ENCODE measurements at places on chromosomes 12 and 14.

DNA sequence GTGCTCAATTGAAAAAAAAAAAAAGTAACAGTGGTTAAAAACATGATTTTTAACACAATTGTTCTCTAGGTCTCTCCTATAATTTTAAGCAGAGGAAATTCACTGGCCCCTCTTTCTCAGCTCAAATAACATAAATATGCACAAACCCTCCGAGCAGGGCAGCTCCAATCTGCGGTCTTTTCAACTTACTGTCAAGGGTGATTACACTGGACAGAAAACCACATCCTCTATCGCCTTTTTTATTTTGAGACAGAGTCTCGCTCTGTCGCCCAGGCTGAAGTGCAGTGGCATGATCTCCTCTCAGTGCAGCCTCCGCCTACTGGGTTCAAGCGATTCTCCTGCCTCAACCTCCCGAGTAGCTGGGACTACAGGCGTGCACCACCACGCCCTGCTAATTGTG is 16.5 kb upstream of the GABARAPL1 start:
- DNase-seq, result no peak

DNA sequence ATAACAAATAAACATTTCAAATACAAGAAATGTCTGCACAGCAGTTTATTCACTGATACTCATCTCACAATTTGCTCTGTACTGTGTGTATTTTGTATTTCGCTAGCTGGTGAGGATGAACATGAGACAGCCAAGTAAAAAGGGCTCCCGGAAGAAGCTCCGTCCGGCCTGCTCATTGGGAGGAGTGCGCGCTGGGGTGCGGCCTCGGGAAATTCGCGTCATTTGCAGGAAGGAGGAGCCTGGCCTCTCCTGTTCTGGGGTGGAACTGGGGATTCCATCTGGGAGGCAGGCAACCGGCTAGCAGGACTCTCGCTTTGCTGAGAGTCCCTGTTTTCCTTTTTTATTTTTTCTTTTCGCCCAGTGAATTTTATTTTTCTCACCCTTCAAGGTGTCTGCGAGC is 368.4 kb upstream of the TMEM132C start:
- no peak for DNase-seq

DNA sequence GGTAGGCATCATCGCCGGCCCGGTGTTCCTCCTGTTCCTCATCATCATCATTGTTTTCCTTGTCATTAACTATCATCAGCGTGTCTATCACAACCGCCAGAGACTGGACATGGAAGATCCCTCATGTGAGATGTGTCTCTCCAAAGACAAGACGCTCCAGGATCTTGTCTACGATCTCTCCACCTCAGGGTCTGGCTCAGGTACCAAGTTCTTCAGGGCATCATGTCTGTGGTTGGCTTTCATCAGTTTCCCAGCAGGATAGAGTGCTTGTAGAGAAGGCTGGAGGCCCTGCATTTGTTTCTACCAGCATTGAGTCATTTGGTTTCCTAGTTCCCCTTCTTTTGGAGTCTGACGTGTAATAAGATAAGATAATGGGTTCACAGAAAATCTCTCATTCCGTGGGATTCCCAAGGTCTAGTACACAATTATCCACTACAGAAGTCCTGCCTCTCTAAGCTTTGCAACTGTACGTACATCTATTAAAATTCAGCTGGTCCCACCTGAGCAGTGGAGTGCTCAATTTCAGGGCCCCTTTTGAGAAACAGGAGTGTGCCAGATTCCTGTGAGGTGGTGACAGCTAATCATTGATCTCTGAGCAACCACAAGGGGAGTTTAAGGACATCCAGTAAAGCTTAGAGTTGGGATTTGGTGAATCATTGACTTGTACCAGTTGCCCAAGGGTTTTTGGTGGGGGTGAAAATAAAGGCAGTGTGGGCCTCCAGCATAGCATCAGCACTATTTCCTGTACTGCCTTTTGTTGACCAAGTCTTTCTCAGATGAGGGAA is 25.1 kb downstream of the ACVR1B start:
- DNase-seq, result no peak

GRCh38 chr12:1656902-1657301 is 27.9 kb downstream of the WNT5B start:
- DNase-seq, result no peak

- DNase-seq, result no peak
Measured at GRCh38 chr14:101098641-101099040, 195.1 kb upstream of the RTL1 start.

GRCh38 chr12:11778713-11779685 is 129.5 kb downstream of the ETV6 start:
- DNase-seq, result no peak

DNA sequence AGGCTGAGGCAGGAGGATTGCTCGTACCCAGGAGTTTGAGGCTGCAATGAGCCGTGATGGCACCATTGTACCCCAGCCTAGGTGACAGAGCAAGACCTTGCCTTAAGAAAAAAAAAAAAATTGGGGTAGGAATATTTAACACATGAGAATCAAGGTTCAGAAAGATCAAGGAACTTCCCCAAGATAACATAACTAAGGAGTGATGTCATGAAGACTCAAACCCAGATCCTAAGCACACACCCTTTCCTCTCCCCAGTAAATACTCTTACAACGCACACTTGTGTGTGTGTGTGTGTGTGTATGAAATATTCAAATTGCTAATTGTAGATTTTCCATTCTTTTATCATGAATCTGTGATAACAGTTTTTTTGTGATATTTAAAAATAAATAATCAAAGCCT is 90.6 kb upstream of the NUDT4 start:
- DNase-seq, result no peak

DNA sequence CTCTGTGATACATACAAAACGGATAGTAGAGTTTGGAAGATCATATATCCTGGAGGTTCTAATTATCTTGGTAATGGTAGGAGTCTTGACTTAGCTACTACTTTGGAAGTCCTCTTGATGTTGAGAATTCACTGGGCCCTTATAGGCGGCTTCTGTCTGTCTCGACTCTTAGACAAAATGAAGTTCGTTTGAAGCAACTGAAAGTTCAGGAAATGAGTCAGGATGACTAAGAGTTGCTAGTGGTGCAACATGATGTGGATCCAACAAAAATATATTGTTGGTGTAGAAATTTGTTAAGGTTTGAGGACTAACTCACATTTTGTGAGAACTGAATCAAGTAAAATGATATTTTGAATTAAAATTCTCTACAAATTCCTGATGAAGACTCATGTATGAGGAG is 272.7 kb downstream of the AEBP2 start:
- no peak for DNase-seq

- DNase-seq, result no peak
Measured at GRCh38 chr14:33717866-33718265, 233.0 kb downstream of the EGLN3 start.

GRCh38 chr12:106118-106591 is 39.6 kb downstream of the IQSEC3 start:
- DNase-seq, result no peak

DNA sequence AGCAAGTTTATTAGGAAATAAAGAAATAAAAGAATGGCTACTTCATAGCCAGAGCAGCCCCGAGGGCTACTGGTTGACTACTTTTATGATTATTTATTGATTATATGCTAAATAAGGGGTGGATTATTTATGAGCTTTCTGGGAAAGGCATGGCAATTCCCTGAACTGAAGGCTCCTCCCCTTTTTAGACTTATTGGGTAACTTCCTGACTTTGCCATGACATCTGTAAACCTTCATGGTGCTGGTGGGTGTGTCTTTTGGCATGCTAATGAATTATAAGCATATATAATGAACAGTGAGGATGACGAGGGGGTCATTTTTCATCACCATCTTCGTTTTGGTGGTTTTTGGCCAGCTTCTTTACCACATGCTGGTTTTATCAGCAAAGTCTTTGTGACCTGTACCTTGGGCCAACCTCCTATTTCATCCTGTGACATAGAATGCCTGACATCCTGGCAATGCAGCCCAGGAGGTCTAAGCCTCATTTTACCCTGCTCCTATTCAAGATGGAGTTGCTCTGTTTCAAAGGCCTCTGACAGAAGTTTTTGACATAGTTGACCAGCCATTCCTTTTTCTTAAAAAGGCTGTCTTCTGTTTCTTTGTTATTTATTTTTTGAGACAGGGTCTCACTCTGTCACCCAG is 11.1 kb upstream of the PTGES3 start:
- DNase-seq, result no peak

GRCh38 chr12:108572166-108572790 is 9.9 kb downstream of the ISCU start:
- DNase-seq, result no peak

DNA sequence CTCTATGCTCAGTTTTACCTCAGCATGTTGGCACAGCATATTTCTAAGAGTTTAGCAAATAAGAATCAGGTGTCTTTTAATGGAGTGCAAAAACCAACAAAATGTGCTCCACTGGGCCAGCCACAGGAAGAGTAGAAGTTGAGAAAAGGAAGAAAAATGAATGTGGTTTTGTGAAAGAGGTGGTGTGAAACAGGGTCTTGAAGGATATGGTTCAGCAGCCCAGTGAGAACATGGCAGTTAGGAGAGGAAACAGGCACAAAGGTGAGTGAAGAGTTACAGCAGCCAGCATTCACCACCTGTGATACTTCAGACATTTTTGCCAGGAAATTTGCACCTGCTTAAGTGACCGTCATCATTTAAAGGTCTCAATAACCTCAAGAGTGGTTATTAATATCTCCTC is 2.4 kb downstream of the STAB2 start:
- no peak for DNase-seq

DNA sequence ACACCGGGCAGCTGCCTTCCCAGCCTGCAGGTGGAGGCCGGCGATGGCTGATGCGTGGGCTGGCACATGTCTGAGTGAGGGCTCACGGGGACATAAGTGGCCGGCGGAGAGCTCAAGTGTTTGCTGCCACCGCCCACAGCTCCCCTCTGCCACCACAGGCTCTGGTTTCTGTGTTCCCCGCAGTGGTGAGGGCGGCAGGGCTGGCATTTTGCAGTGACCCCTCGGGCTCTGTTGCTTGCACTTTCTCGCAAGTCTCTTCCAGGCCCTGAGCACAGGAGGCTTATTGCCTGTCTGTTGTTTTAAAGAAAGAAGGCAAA is 271.0 kb upstream of the RTL1 start:
- DNase-seq, result no peak

DNA sequence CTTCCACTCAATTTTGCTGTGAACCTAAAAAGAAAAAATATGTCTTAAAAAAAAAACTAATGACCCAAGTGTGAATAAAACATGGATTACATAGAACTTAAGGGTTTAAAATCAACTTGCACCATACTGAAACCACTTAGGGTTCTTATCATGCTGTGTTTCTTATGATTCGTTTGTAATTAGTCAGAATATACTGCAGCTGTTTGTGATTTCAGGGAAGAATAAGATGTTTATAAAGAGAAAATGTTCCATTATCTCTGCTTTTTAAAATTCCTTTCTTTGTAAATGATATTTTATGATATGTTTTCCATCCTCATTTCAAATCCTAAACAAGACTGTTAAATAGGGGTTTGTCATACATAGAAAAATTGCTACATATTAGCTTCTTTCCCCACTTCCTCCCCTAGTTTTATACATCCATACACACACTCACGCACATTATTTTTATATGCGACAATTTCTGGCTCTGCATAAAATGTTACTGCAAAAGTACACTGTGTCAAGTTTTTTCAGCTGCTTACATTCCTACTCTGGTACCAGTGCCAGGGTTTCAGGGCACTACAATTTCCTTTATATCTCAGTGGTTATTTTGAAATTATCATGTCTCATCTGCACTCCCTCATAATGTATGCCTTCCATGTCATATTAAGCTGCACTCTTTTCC is 275.2 kb upstream of the GARIN6 start:
- DNase-seq, result no peak

DNA sequence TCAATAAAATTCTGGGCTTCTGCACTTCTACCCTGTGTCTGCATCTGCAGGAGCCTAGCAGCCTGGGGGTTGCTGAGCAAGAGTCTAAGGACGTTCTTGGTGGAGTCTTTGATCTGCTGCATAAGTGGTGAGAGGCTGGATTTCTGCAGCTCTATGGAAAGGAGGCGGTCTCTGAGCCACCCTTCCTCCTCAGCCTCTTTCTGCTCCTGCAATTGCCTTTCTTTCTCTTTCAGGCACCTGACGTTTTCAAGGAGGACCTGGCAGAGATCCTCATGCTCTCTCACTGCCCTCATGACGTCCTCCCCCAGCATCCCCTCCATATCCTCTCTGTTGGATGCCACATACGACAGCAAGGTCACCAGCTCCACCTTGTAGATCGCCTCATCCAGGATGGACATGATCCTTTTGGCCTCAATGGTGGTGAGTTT is 13.6 kb upstream of the TPCN1 start:
- no peak for DNase-seq

GRCh38 chr14:88790501-88791251 is 2.1 kb downstream of the EML5 start:
- no peak for DNase-seq

DNA sequence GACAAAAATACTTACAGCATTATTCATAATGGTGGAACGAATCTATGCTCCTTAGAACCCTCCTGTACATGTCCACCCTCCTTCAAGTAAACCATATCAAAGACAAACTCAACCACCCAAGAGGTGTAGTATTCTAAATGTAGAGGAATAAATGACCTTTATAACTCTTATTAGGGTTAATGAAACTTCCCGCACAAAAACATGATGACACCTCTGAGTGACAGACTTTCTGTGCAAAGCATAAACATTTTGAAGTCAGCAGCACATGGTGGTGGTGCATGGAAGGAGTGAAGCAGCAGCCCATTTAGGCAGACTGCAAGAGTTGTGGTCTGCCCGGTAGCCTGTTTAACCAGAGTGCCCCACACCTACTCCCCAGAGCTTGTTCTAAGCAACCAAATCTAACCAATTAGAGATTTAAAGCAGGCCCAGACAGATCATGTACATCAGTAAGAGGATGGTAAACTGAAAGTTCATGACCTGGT is 615 bp upstream of the ASB8 start:
- no peak for DNase-seq

DNA sequence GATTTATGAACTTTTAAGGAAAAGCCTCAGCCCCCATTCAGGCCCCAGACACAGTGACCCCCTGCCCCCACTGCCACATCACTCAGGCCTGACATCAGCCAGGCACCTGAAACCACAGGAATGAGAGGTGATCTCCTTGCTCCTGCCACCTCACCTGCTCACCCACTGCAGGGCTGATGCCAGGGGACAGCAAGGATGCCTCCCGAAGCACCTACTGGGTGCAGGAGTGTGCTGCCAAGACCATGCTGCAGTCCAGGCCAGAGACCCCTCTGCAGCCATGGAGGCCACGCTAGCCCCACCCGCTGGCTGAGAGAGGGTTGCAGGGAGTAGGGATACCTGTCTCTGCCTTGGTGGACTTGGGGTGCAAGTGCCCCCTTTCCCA is 18.6 kb upstream of the KRT7 start:
- DNase-seq, result no peak

Measured in NCI-H1436 treated with DMSO at 0.1 percent for 48 hours (cell line).